ENCODE measurements at places on chromosomes 6 and 20.
A peak's percentile ranks its signal among the peaks of the same experiment; 100 is the strongest.

GRCh38 chr6:6166064-6166463 is 154.4 kb downstream of the F13A1 start:
- DNase-seq, result no peak

DNA sequence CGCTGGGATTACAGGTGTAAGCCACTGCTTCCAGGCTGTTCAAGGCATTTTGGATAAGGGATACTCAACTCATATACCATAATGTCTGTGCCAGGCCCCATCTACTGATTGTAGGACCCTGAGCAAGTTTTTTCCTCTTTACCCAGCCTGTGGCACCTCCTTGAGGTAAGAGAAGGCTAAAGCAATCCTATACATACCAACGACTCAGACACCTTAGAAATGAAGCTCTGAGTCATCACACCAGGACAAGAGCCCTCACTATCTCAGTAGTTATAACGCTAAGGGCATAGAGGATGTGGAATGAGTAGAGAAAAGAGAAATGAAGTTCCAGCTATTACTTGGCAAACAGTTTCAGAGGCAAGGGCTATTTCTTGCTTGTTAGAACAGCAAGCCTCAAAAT is 16.9 kb downstream of the NDRG3 start:
- no peak for DNase-seq

DNA sequence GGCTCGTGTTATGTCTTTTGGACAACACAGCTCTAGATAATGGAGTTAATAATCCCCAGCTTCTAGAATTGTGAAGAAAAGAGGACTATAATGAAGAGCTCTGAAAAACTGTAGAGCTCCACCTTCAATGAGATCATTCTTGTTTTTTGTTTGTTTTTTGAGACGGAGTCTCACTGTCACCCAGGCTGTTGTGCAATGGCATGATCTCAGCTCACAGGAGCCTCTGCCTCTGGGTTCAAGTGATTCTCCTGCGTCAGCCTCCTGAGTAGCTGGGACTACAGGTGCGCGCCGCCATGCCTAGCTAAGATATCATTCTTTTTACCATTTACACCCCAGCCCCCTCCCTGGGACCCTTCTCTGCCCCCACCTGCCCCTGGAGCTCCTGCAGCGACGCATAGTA is 36.6 kb downstream of the ERGIC3 start:
- no peak for DNase-seq

DNA sequence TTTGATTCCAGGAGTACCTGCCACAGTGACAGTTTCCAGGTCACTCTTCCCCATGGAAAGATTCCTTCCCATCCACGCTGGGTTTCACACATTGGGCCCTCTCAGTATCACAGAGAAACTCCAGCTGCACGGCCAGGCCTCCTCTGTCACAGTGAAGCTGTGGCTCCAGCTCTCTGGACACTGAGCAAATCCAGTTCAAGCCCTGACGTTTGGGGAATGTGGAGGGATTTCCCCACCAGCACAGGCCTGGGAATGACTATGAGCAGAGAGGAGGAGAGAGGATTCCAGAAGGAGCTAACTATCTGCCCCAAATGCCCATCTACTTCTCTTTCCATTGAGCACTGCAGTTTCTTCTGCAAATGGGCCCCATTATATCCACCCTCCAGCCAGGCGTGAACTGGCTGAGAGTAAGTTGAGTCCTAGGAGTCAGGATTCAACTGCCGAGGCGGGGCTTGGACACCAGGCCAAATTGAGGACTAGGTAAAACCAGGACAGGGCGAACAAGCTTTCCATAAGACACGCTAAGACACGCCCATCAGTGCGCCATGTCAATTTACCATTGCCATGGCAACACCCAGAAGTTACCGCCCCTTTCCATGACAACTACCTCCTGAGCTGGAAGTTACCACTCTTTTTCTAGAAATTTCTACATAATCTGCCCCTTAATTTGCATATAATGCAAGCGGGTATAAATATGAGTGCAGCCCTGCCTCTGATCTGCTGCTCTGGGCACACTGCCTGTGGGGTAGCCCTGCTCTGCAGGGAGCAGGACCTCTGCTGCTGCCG is 9.2 kb upstream of the BNIP5 start:
- no peak for DNase-seq

DNA sequence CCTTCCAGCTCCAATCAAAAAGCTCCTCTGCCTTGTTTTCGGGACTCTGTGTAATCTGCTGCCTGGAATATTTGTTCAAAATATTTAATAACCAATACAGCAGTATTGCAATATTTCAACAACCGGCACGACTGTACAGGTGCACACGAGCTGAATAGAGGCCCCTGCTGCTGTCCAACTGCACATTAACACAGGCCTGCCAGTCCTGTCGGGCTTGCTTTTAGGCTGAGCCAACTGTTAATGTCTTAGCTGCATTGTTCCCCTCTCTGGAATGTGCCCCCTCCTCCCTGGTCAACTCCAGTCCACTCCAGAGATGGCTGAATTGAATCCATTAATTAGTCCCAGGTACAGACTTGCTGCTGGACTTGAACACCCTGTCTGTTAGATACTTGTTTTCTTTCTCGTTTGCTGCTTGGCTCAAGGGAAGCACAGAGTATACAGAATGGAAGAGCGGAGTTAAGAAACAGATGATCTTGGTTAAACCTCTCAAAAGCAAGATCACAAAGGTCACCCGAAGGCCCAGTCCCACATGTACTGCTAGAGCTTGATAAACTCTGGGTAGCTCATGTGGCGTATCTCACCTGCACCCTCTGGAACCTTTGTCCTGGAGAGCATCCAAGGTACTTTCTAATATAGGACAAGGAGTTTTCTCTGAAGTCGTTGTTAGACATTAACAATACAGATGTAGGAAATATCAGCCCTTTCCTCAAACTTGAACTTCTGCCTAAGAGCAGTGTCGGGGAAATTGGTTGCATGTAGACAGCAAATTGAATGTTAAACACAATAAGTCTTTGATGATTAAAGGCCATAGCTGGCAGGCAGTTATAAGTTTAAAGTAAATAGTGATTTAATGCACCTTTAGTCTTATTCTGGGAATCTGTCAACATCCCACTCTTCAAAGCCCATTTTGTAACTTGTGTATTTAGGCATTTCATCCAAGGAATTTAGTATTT is 31.9 kb downstream of the SHLD1 start:
- DNase-seq, result no peak

DNA sequence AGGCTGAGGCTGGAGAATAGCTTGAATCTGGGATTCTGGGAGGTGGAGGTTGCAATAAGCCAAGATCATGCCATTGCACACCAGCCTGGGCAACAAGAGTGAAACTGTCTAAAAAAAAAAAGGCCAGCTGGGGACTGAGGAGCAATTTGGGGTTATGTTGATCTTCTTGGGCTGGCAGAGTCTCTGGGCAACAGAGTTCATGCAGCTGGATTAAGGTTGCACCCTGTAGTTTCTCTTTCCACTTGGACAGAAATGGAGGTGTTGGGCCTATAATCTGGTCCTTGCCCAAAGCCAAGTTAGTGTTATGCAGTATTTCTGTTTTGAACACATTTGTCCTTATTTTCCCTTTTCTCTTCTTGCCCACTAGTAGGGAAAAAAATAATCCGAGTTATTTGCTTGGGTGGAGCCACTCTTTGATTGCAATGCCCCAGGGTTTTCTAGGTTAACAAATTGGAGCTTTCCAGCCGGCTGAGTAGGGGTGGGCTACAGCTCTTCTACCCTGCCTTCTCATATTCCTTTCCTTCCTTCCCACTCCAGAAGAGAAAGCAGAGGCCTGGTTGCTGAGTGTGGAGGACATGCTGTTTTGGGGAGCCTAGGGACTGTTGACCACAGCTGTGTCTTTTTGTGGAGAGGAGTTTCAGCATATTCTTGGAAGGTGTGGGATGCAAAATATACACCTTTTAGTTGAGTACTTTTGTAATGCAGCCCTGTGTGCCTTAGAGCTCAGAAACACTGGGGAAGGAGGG is 213.9 kb downstream of the SOX4 start:
- no peak for DNase-seq

- no peak for DNase-seq
Observed at GRCh38 chr6:42860481-42860880, 18.9 kb upstream of the RPL7L1 start.

- no peak for DNase-seq
Observed at GRCh38 chr20:58596244-58596643, 54.8 kb upstream of the STX16 start.

GRCh38 chr20:3890398-3890751 is 1.2 kb downstream of the PANK2 start:
- DNase-seq, result no peak

DNA sequence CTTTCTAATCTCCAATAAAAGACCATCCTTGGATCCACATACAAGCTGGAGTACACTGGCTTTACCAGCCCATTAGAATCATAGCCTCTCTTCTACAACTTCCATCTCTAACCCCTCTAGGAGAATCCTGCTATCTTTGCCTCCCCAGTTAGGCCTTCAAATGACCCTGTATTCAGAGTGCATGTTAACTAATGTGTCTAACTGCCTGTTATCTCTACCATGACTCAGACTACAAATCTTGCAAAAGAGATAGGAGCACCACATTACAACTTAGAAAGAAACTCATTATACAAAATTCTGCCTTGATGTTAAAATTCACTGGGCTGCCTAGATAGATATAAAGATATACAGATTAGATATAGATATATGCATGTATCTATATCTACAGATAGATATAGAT is 28.2 kb downstream of the GPR63 start:
- DNase-seq, result no peak

DNA sequence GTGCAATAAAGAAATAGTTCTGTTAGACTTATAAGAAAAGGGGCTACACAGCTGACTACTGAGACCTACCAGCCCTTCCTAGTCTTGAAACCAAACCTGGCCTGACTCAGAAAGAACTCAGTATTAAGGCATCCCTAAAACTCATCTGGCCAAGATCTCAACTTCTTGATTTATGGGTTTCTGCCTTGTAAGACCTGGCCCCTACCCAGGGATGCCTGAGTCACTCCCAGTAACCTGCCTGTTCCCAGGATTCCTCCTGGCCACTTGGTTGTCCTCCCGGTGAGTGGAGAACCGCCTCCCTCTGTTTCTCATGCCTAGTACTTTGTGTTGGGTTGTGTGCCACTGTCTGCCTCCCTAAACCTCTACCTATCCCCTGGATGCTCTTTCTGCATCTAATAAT is 189.4 kb upstream of the PREP start:
- no peak for DNase-seq

- DNase-seq, result peak; percentile 59
Observed at GRCh38 chr6:52984247-52984646, 10.8 kb downstream of the GSTA4 start.

- no peak for DNase-seq
Observed at GRCh38 chr6:161870236-161870901, 596.5 kb upstream of the AGPAT4 start.

DNA sequence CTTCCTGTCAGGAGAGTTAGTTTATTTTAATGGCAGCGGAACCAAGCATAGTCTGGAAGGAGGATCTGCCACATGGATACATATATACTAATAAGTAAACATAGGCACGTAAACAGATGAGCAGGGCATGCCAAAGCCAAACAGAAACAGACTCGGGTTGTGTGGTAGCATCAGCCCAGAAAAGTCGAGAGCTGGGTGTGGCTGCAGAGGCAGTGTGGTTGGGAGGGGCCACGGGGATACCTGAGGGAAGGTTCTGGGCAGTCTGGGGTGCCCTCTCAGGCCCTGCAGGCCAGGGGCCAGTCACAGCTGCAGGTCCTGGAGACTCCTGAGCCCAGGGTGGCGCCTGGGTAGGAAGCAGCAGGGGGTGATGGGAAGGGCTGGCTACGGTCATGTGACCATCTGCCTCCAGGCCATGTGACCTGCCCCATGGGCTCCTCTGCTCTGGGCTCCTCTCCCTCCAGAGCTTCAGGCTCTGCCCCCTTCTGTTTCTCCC is 42.8 kb upstream of the MRPS10 start:
- DNase-seq, result no peak

GRCh38 chr6:140401761-140402160 is 1027.3 kb upstream of the CITED2 start:
- no peak for DNase-seq

- DNase-seq, result no peak
Observed at GRCh38 chr6:169162249-169162648, 91.4 kb downstream of the THBS2 start.

DNA sequence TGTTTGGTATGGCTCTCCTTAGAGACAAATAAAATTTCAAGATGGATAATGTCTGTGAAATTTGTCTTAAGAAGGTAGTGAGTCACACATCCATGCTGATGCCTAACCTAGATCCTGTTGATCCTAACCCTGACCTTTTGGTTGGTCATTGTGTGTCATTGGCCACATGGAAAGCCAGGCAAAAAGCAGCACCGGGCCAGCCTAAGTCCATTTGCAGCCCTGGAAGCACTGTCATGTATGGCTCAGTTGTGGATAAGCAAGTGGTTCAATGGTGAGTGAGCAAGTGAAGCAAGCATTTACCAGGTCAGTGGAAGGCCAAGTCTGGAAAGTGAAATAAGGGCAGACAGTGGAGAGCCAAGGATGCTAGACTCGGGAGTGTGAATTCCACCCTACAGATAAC is 12.1 kb upstream of the XRN2 start:
- DNase-seq, result no peak

- DNase-seq, result no peak
Observed at GRCh38 chr6:163532526-163533078, 118.1 kb downstream of the QKI start.

Data from CD4-positive, alpha-beta T cell treated with Interleukin-2 at 100 ng/mL for 4 hours (primary cell).